ENCODE measurements at places on chromosomes 5 and 9.

DNA sequence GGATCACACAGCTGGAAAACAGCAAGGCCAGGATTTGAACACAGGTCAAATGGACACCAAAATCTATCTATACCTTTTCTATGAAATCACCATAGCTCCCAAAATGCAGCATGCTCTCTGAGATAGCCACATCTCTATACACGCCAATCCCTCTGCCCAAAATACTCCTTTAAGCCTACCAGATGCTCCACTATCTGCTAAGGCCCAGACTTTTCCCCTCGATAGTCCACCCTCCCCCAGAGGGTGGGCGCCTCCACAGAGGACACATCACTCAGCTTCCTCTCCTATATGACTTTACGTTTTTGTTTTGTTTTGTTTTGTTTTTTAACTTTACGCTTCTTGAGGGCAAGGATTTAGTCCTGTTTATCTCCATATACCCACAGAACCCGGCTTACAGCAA, 46.8 kb downstream of the MTMR12 start:
- no peak for DNase-seq

DNA sequence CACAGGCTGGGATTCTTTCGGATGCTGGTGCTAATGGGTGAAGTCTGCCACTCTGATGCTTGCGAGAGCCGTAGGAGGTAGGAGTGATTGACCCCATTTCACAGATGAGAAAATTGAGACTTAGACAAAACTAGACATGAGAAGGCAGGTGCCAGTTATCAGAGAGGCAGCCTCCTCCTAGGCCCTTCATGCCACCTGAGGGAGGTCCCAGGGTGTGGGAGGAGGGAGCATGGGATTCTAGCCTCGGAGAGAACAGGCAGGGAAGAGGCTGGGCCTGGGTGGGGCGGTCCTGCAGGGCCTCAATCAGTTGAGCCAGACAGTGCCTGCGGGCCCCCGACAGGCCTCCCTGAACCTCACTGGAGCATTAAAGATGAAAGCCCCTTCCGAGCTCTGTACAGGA, 112.4 kb downstream of the COL23A1 start:
- DNase-seq: no peak

DNA sequence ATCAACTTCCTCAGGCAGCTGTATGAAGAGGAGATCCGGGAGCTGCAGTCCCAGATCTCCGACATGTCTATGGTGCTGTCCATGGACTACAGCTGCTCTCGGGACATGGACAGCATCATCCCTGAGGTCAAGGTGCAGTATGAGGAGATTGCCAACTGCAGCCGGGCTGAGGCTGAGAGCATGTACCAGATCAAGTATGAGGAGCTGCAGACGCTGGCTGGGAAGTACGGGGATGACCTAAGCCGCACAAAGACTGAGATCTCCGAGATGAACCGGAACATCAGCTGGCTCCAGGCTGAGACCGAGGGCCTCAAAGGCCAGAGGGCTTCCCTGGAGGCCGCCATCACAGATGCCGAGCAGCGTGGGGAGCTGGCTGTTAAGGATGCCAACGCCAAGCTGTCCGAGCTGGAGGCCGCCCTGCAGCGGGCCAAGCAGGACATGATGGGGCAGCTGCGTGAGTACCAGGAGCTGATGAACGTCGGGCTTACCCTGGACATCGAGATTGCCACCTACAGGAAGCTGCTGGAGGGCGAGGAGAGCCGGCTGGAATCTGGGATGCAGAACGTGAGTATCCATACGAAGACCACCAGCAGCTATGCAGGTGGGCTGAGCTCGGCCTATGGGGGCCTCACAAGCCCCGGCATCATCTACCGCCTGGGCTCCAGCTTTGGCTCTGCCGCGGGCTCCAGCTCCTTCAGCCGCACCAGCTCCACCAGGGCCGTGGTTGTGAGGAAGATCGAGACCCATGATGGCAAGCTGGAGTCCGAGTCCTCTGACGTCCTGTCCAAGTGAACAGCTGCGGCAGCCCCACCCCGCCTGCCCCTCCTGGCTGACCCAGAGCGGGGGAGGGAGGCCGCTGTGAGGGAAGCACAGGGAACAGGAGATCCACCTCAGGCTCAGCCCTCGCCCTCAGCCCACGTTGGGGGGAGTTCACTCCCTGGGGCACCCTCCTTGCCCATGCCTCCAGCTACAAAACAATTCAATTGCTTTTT, 84.0 kb downstream of the SEC61B start:
- DNase-seq: no peak

DNA sequence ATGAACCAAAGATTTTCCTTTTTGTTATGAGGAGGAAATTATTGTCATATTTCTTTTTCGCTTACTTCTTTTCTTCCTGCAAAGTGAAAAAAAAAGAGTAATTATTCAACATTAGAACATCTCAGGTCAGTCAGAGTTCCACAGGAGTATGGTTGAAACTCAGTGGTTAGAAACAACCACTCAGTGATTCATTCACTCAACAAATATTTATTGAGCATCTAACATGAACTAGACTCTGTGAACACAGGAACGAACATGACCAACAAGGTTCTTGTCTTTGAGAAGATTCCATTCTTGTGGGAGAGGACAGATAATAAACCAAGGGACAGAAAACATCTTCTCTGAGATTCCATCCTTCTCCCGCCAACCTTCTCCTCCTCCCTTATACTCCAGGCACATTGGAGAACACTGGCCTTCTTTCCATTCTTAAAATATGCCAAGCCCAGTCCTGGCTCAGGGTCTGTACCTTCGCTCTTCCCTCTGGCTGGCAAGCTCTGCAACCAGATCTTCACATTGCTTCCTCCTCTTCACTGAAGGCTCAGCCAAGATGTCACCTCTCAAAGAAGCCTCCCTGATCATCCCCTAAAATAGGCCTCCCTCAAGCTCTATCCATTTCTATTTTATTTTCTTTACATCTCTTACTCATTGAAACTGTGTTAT, 6.8 kb upstream of the GRAMD2B start:
- no peak for DNase-seq

DNA sequence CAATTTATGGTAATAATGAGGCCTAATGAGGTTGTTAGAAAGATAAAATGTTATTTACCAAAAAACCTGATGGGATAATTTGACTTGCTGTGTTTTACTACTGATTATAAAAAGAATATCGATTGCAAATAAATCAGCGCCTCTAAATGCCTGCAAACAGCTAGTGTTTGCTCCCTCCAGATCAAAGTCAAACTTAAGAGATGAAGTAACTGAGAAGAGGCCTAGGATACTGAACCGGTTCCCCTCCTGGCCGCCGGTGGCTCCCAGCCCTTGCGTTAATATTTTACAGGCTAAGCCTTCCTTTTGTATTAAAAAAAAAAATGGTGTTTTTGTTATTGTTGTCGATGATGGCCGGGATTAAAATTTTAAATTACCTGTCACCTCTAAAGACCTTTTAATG, 2.6 kb downstream of the IRX1 start:
- DNase-seq: no peak

DNA sequence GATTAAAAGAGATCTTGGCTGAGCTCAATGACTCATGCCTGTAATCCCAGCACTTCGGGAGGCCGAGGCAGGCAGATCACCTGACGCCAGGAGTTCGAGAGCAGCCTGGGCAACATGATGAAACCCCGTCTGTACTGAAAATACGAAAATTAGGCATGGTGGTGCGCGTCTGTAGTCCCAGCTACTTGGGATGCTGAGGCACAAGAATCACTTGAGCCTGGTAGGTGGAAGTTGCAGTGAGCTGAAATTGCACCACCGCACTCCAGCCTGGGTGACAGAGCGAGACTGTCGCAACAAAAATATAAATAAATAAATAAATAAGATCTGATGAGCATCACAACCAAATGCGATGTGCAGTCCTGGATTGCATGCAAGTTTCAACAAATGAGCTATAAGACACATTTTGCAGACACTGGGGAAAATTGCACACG, 8.7 kb upstream of the ENG start:
- DNase-seq: no peak

DNA sequence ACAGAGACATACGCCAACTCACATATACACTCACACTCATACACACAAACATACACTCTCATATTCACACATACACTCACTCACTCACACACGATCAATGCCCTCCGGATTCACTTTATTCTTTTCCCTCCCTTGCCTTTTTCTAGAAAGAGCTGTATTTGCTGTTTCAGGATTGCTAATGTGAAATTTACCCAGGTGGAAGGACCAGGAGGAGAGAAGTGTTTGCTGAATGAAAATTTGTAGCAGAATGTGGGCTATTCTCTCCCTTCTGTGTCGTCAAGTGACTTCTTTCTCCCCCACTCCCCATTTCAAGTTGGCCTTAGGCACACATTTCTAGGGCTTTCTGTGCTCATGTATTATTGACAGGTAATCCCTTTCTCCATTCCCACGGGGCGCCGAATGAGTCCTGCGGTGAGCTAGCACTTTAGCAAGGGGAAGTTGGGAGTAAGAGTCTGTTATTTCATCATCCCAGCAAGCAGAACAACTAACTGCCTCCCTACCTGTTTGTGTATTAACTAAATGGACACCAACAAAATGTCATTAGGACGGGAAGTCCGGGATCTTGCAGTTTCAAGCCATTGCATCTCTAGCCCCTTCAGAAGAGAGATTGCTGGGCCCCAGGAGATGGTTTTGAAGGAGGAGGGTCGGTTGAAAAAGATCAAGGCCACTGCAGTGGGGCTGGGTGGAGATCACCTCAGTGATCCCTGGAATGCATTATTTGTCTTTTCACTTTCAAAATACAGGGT, 97.1 kb upstream of the TAF11L2 start:
- no peak for DNase-seq

- DNase-seq: peak; percentile 61
Observed at GRCh38 chr5:52598968-52599367, 188.7 kb upstream of the ITGA1 start.

- peak; percentile 66 for DNase-seq
Observed at GRCh38 chr5:65102976-65103711, 334.4 kb downstream of the CWC27 start.
